ENCODE measurements at places on chromosomes 11 and 22.

- DNase-seq: no peak
Measured at GRCh38 chr11:28657378-28658030, 549.3 kb downstream of the METTL15 start.

DNA sequence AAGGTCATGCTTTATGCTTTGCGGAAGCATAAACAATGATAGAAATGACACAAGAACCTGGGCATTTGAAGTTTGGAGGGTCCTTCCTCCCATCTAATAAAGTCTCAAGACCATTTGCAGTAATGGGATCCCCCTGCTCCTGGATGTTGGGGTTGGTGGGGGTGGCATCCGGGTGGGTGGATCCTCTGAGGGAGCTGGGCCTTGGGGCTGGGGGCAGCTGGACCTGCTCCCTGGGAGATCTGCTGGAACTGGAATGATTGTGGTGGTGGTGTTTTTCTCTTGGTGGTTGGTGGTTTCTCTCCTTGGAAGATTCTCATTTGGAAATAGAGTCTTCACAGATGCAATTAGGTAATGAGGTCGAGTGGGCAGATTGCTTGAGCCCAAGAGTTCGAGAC is 2.2 kb upstream of the NAP1L4 start:
- no peak for DNase-seq

DNA sequence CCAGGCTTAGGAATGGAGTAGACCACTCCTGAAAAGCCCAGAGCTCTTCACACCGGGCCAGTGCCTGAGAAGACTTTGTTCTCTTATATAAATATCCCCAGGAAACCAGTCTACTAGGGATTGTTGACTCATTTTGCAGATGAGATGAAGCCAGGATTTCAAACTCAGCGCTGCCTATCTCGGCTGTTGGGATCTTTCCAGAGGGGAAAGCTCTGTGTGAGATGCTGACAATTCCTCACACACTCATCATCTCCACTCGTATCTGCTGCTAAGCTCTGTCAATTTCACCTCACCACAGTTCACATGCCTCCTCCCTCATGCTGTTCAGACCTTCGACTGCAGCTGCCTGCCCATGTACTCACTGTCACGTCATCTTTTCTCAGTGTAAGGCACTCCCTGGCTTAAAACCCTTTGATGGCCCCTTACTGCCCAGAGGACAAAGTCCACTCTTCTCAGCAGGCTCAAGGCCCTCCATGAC is 12.5 kb downstream of the USH1C start:
- DNase-seq: no peak

GRCh38 chr11:82996966-82997606 is 74.6 kb downstream of the RAB30 start:
- DNase-seq: no peak
